Psoas muscle (tissue), 8 donors: ENCODE measurements at places on chromosomes 1 and 21. TPM values are rescaled to one million over a fixed set of nuclear protein-coding genes. Genes with fewer than 3 reads are reported as not detected.

The NBPF12 gene
- total RNA-seq: 1.6 TPM

The CFH gene
- total RNA-seq: 37.5 TPM

The SH2D5 gene
- total RNA-seq: 2.6 TPM

The S100A1 gene
- total RNA-seq: 785 TPM

The VAV3 gene
- total RNA-seq: 1.7 TPM

The PDC gene
- not detected for total RNA-seq

The TEDDM1 gene
- total RNA-seq: not detected

The FALEC gene
- total RNA-seq: not detected

The ALX3 gene
- total RNA-seq: not detected

The PLA2G5 gene
- total RNA-seq: 1.2 TPM

The CHRM3 gene
- 0.32 TPM for total RNA-seq

The PLEKHO1 gene
- total RNA-seq: 40.4 TPM

The PLA2G4A gene
- 0.57 TPM for total RNA-seq

The CFHR1 gene
- total RNA-seq: not detected

The CFHR3 gene
- 0.11 TPM for total RNA-seq

The AKR7A2 gene
- total RNA-seq: 38.5 TPM

The C1orf21 gene
- total RNA-seq: 127 TPM

The AKNAD1 gene
- 0.47 TPM for total RNA-seq

The MIXL1 gene
- not detected for total RNA-seq

The FYB2 gene
- total RNA-seq: 0.97 TPM

The PKP1 gene
- total RNA-seq: 6.7 TPM

The OPTC gene
- not detected for total RNA-seq

The NR5A2 gene
- total RNA-seq: 0.97 TPM

The GLIS1 gene
- total RNA-seq: 0.15 TPM

The CELF3 gene
- not detected for total RNA-seq
